Foreskin keratinocyte (primary cell): ENCODE measurements at places on chromosomes 11 and 22.

DNA sequence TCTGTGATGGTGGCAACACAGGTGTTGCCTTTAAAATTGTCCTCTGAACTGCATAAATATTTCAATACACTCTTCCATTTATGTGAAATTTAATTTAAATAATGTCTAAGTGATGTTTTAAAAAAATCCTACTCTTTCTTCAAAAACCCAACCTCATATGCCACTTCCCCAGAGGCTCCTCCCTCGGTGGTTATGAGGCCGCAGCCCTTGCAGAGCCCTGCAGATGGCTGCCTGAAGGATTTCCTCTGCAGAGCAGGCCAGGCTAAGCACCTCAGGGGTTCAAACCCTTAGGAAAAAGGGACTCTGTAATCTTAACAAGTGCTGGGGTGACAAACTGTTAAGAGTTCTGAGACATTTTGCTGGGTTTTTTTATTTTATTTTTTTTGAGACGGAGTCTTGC is 25.2 kb downstream of the MORC2 start:
- DNase-seq, result no peak

DNA sequence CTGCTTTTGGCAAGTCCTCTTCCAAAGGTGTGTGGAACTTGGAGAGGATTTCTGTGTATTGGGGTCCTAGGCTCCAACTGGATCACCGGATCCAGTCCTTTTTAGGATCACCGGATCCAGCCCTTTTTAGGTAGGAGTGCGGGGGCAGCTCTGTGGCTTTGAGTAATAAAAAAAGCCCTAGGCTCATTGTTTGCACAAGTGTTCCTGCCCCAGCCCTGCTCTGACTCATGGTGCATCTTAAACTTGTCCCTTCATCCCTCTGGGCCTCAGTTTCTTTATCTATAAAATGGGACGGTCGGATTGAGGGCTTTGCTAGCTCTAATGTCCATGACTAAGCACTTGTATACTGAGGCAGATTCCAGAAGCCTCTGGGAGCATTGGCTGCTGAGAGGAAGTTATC is 22.7 kb upstream of the CD44 start:
- peak; percentile 37 for DNase-seq

DNA sequence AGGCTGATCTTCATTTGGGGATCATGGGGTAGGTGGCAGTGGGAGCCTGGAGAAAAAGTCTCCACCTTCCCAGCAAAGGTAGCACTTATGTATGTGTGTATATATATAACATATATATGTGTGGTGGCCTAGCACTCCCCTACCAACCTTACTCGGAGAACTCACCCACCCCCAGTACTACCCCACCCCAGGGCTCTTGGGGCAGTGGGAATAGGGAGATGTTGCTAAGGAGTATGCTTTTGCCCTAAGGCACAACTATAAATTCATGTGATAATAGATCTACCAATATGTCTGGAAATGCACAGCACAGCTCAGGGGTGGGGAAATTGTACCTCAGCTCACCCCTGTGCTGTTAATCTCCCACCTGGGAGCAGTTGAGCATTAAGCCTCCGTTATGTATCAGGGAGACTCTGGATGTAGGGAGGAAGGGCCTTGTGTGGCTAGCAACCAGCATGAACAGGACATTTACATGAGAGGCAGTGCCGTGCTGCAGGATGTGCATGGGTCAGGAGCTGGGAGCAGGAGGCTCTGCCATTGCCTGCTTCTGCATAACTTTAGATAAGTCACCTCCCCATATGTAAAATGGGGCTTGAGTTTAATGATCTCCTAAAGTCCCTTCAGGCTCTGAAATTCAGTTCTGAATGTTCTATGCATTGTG is 57.3 kb downstream of the C11orf91 start:
- DNase-seq, result no peak

GRCh38 chr22:46661221-46661851 is 41.1 kb downstream of the GRAMD4 start:
- DNase-seq, result peak; percentile 53

GRCh38 chr11:61925736-61926135 is 8.4 kb upstream of the RAB3IL1 start:
- DNase-seq, result no peak

- DNase-seq, result no peak
Measured at GRCh38 chr11:96111308-96111707, 187.4 kb upstream of the MTMR2 start.

DNA sequence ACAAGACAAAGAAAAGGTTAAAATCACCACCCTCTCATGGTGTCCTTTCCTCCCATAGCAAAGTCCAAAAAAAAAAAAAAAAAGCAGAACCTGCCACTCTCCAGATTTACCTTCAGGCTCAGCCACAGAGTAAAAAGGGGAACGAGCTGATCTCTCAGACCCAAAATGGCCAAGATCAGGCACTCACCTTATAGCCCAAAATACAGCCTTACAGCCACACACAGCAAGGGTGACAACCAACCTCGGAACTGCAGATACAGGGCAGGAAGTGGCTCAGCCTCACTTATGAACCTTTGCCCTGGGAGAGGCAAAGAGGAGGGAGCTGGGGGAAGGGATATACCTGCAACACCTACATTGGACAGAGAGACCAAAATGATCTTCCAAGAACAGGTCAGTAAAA is 4.5 kb downstream of the FHIP1B start:
- DNase-seq, result no peak

DNA sequence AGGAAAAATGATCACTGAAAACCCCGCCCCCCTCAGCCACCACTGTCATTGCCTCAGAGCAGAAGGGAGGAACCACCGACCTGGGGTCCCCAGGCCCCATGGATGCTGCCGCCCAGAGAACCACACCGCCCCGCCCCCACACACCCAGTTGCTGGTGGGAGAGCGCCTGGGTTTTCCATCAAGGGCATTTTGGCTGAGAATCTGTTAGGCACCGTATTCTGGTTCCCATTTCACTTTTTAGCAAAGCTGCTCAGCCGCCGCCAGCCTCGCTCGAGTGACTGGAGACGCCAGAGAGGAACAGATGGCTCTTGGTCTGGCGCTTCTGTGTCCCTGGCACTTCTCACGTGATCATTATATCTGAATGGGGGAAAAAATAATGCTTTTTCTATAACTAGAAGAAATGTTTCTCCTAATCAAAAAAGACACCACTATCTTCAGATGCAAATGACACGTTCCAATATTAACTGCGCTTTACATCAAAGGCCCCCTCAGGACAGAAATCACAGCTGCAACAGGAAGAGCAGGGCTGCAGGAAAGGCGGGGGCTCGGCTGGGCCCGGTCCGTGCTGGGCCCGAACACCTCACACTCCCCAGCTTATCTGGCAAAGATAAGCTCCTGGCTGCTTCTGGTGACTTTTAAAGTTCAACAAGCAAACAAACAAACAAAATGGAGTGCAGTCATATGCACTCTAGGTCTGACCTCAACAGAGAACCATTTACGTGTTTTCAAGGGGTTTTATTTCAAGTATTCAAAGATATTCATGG is 149.8 kb downstream of the MPPED1 start:
- no peak for DNase-seq

GRCh38 chr11:94671553-94672366 is 96.4 kb upstream of the AMOTL1 start:
- no peak for DNase-seq

- DNase-seq, result no peak
Measured at GRCh38 chr11:102413497-102413896, 39.1 kb downstream of the TMEM123 start.

- DNase-seq, result no peak
Measured at GRCh38 chr11:31895926-31896325, 84.8 kb upstream of the PAX6 start.

DNA sequence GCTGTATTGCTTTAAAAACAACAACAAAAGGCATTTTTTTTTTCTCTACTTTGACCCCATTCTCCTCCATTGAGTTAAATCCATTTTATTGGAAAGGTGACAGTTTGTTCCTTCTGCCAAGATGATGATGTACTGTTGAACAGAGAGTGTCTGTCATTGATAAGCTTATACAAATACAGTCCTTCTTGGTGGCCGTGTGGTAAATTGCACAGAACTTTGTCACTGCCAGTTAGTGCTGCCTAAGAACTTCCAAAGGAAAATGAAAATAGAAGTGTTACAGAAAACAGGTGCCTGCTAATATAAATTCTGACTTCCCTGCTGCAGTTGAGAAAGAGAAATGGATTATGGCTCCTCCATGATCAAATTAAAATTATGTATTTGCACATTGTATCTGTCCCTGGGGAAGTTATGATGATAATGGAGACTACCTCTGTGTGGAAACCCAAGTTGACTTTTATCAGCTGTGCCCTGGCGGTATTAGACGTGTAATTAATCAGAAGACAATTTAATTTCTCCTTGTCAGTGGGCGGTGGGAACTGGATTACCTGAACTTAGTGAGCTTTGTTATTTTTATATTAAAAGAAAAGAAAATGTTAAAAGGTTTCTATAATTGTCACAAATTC is 546.7 kb downstream of the CNTN5 start:
- DNase-seq, result no peak

DNA sequence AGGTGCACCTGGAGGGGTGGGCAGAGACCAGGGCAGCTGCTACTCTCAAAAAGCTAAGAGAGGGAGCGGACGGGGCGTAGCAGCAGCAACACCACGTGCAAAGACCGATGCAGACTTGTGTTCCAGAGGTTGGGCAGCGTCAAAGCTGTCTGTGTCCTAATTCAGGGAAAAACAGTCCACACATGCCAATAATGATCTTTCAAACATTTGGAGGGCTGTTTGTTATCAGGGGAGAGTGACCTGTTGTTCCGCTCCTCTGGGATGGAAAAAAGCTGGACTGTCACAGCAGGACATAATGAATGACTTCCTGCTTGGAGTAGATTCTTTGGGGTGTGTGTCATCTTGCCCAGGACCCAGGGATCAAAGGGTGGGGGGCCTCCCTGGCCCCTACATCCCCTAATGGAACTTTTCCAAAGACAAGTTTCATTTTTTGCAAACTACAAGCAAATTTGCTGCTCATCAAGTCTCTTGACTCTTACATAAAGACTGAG is 6.2 kb upstream of the FBLN1 start:
- DNase-seq, result no peak

GRCh38 chr22:29206372-29207242 is 911 bp downstream of the EMID1 start:
- no peak for DNase-seq

DNA sequence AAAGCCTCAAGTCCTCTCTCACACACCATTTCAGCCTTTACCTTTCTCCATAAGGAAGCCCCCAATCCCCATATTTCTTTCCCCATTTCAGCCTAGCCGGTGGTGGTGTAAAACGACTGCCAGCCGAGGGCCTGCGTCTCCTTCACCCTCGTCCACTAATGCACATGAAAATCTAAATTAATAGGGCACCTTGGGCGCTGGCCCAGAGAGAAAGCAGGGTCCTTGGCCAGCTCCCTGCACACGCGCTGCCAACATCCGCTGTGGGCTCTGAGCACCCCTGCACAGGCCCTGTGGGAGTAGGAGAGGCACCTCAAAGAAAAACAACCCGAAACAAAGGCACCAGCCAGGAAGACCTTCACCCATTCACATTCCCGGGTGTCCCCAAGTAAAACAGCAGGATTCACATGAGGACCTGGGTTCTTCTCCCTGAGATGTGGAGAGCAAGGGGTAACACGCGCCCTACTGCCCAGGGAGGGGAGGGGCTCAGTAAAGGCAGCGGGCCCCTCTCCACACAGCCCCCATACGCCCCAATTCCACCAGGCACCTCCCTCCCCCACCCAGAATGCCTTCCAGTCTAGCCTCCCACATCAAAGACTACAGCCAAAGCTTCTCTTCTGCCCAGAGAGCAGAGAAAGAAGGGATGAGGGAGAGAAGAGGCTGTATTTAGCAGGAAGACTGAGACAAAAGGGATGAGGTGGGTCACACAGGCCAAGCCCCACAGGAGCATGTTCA is 79.0 kb downstream of the MICAL3 start:
- DNase-seq, result no peak

GRCh38 chr22:24063986-24064385 is 52.9 kb downstream of the CABIN1 start:
- no peak for DNase-seq

DNA sequence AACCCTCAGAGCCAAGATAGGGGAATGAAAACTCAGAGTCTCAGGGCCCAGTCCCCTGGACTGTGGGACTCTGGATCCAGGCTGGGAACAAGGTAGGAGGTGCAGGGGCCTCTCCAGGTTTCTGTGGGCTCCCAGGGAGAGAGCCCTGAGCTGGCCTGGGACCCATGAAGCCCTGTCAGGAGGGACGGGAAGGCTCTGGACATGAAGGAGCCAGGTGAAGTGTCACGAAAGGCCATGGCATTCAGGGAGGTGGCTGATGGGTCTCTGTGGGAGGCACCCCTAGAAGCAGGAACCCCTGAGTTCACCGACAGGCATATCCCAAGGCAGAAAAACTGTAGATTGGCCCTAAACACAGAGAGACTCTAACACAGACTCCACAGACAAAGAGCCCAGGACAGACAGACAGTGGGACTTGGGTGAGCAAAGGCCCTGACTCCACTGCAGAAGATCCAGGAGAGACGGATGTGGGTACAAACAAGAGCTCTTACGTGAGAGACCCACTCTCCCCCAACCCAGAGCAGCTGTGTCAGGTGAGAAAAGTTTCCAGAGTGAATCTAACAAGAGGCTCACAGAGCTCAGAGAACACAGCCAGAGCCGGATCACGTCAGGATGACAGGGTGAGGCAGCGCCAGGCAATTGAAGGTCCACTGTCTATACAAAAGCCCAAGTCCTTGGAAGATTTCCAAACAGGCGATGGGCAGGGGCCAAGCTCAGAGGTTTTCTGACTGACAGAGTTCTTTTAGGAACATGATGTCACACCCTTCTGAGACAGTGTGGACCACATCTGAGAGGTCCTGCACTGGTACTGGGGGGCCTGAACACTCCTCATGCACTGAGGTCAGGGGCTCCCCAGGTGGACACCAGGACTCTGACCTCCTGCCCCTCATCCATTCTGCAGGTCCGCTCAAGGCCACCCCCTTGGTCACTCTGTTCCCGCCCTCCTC is 27.4 kb downstream of the IGLL5 start:
- DNase-seq, result no peak

DNA sequence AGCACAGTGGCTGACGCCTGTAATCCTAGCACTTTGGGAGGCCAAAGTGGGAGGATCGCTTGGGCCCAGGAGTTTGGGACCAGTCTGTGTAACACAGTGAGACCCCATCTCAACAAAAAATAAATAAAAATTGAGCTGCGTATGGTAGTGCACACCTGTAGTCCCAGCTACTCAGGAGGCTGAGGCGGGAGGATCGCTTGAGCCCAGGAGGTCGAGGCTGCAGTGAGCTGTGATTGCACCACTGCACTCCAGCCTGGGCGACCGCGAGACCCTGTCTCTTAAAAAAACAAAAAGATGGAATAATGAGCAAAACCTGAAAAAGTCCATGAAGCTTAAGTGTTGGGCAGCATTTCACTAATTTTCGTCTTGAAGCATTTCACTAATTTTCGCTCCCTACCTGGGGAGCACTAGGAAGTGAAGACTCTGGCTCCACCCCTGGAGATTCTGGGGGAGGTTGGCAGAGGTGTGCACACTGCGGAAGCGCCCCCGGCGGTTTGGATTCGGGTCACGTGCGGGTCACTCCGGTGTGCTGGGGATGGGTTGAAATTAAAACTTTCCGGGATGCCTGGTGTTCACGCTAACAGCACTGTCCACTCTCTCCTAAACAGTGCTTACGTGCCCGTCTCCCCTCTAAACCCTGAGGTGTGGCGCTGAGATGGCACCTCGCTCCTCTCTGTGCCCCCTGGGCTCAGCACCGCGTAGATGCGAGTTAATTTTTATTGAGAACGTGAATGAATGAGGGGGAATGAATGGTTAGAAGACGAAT is 906 bp upstream of the NAA40 start:
- DNase-seq, result no peak
